ENCODE measurements at places on chromosomes 3 and 15.

DNA sequence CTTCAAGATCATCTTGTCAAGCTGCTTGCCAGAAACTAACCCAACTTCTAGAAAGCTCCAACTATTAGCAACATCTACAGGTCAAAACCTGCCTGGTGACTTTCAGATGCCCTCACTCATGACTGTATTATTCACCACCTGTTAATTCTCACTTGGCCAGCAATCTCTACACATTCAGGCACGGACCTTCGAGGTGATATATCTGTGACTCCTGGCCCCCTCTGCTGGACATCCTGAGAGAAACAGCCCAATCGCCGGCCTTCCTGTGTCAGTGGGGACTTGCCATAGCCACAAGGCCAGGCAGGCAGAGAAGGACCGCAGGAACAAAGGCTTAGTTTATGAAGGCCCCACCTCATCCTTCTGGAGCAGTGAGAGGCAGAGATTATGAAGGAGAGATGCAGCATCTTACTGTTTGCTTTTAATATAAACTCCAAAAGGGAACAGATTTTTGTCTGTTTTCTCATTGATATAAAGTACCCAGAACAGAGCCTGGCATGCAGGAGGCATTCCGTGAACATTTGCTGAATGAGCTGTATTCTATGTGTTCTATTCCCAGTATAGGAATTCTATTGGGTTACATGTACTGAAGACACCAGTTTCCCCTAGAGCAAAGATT lies 24.4 kb upstream of the OCA2 start:
- DNase-seq = peak; percentile 77

- DNase-seq = peak; percentile 3
Measured at GRCh38 chr3:107001635-107002034, 375.6 kb upstream of the CCDC54 start.

GRCh38 chr3:32502946-32503286 lies 264 bp upstream of the CMTM6 start:
- DNase-seq = no peak

- DNase-seq = no peak
Measured at GRCh38 chr3:171389491-171389890, 70.7 kb downstream of the TNIK start.

DNA sequence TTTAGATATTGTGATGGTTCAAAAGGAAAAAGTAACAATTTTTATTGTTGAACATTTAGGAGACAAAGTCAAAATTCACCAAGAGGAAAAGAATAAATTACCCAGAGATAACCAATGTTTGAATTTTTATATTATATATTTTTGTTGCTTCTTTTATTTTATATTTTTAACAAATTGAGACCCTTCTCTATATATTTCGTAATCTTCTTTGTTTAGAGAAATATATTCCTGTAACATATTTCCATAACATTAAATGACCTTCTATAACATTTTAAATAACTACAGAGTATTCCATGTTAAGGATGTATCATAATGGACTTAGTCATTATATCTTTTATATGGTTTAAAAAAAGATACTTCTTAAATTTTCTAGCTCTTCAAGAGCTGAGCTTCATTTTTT lies 128.0 kb downstream of the RBPMS2 start:
- no peak for DNase-seq

DNA sequence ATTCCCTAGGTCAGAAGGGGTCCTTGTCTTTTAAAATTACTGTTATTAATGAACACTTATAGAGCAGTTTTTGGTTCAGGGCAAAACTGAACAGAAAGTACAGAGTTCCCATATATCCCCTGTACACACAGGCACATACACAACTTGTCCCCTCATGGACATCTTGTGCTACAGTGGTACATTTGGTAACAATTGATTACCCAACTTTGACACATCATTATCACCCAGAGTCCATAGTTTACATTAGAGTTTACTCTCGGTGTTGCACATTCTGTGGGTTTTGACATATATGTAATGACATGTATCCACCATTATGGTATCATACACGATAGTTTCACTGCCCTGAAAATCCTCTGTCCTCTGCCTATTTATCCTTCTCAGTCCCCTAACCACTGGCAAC lies 984 bp upstream of the EDC3 start:
- DNase-seq = no peak

GRCh38 chr3:134299185-134299887 lies 48.7 kb upstream of the RYK start:
- DNase-seq = peak; percentile 70

DNA sequence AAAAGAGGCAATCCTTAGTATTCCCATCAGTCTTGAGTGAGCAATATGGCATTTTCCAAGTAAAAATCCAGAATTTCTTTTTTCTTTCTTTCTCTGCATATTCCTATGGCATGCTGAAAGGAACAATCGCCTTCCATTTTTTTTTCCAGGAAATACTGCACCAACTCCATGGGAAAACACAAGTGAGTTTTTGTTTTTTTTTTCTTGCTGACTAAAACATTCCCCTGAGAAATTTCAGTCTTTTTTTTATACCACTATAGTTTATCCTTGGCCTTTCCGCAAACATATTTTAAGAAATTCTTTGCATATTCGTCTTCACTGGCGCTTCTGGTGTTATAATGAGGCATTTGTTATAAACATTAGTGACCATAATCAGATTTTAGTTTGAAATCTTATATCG lies 429.6 kb upstream of the MDFIC2 start:
- DNase-seq = no peak

DNA sequence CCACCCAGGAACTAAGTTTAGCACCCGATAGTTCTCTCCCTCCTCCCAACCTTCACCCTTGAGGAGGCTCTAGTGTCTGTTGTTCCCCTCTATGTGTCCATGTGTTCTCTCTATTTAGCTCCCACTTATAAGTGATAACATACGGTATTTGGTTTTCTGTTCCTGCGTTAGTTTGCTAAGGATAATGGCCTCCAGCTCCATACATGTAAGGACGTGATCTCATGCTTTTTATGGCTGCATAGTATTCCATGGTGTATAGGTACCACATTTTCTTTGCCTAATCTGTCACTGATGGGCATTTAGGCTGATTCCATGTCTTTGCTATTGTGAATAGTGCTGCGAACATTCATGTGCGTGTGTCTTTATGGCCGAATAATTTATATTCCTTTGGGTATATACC lies 66.9 kb upstream of the TRA2B start:
- DNase-seq = no peak

- DNase-seq = peak; percentile 29
Measured at GRCh38 chr3:114649331-114649730, 355.5 kb downstream of the TIGIT start.

- peak; percentile 40 for DNase-seq
Measured at GRCh38 chr3:132421832-132422231, 4.5 kb downstream of the DNAJC13 start.

DNA sequence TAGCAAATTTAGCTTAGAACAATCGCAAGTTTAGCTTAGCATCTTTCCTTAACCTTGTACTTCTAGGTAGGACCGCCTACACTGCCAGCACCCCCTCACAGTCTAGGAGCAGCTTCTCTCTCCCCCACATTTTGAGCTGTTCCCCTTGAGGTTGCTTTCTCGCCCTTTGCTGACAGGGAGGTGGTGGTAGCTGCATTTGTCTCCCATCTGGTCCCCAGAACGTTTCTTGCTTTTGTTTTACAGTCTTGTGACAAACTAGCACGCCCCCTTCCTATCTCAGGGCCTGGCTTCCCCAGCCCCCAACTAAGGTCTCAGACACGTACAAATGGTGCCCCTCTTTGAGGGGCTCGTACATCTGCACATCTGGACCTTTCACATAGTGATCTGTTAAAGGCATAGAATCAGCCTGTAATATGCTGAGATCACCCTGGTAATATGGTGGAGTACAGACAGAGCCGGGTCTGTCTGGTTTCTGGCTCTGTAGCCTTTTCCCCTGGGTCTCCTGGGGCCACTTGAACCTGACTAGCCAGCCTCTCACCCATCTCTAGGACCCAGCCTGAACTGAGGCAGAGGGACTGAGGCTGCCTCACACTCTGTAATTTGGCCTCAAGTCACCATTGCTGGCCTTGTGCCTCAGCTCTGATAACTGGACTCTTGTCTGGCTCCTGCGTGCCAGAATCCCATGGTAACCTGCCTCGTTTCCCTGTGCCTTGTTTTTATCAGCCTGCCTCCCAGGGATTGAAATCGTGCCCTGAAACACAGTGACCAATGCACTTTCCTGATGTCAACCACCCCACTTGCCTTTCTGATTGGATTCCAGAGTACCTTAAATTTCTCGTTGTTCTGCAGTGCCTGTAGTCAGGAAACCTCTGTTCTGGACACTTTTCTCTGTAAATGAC lies 27.7 kb downstream of the CRTC3 start:
- peak; percentile 93 for DNase-seq

- peak; percentile 53 for DNase-seq
Measured at GRCh38 chr15:29040370-29040751, 154.6 kb downstream of the APBA2 start.

GRCh38 chr3:118984699-118985098 lies 49.9 kb downstream of the IGSF11 start:
- no peak for DNase-seq

DNA sequence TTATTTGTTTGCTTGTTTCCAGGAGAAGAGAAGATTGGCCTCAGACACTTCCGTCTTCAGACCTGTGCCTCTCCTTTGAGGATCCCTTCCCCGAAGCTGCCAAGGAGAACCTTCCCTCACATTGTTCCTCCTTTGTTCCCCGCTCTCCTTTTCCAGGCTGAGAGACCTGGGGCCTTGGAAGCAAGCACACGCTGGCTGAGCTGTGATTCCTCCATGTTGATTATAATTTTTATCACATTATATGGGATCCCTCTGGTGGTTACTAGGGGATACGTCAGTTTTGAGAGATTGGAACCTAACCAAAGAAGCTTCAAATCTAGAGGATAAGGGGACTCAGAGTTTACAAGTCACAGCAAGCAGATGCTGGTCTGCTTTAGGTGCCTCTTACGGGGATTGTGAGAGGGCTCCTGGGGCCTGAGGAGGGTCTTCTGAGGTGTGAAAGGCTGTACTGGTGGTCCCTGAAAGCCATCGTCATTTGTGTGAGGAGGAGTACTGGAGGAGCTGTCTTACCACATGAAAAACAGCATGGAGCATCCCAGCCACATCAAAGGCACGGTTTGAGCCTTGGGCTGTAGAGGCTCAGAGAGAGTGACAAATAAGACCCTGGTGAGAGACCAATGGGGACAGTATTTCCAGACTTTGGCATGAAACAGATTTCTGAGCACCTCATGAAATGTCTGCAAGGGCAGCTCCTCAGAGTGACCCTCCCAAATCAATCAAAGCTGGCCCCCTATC lies 760.1 kb upstream of the CFAP20DC start:
- DNase-seq = peak; percentile 34

- no peak for DNase-seq
Measured at GRCh38 chr3:197485143-197485542, 70.6 kb downstream of the BDH1 start.

DNA sequence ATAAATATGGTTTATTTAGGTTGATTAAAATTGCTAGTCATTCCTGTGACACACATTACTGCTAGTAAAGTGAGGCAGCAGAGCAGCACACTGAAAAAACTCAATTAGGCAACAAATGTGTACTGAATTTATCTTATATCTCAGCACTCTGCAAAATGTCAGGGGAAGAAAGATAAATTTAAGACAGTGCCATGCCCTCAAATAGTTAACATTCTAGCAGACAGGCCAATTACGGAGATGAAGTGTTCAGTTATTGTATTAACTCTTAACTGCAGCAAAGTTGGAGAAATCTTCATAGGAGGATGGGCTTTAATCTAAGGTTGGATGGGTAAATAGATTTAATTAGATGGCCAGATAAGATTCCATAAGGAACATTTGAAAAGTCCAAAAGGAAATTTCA lies 127.9 kb downstream of the PCCB start:
- DNase-seq = no peak

- DNase-seq = no peak
Measured at GRCh38 chr15:38225381-38225780, 27.3 kb upstream of the SPRED1 start.

GRCh38 chr3:166425900-166426611 lies 588.8 kb upstream of the BCHE start:
- no peak for DNase-seq

DNA sequence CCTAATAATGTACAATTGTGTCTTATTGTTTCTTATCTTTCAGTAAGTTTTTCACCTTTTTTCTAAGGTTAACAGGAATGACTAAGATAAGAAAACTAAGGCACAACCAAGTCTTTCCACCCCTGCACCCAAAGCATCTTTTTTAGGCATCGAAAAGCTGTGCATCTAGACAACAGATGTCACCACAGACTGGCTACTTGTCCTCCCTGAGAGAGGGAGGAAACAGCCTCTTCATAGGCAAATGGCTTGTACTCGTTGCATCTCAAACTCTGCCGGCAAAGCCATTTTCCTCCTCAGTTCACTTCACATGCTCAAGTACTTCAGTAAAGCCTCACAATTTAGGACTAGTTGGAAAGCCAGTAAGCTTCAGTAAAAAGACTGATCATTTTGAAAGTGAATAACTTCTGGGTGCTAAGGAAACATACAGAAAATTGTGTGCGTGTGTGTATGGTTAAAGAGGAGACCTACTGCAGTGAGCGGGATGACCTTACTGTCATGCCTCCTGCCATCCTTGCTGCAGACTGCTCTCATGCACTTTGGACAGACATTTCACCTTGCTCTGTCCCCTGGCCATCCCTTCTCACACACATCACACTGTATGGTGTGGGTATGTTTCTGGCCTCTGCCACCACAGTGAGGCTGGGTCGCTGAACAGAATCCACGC lies 36.5 kb upstream of the HACD2 start:
- DNase-seq = no peak

GRCh38 chr3:129911261-129911861 lies 17.9 kb upstream of the TMCC1 start:
- no peak for DNase-seq

DNA sequence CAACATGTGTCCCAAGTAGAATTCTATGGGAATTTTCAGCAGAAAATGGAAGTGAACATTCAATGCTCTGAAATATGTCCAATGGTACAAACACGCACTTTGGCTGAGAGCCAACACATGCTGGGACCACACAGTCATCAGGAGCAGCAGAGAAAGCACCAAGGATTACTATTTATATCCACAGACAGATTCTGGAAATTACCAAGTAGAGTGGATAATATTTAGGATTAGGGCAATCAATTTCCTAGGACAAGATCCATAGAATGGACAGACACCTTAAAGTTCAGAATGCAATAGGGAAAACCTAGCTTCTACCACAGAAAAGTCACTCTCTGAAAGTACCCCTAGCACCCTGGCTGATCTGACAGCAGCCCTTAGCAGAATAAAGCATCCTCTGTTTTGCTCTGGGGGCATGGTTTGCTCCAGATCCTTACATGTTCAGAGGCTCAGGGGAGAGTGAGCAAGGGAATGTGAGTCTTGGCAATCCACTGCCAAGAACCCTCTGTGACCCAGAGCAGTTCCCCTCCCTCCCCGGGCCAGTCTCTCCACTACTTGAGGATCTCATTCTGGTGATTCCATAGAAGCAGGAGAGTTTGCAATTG lies 206.0 kb upstream of the WNT5A start:
- peak; percentile 4 for DNase-seq

DNA sequence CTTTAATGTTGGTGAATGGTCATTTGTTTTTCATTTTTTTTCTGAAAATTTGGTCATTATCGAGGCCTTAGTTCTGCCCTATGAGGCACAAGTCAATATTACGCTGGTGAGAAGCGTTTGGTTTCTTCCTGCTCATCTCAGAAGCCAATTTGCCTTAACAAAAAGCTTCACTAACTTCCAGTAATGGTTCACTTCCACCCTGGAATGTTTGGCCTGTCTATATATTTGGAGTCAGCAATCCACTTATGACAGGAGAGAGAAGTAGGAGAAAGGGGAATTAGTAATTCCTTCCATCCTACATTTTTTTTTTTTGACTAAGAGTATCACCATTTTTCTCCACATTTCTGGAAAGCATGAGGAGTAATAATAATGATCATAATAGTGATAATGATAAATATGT lies 124.4 kb downstream of the DIPK2A start:
- DNase-seq = no peak
